Esophagus muscularis mucosa (tissue), 4 donors: ENCODE measurements at places on chromosomes 6 and 20. TPM values are rescaled to one million over a fixed set of nuclear protein-coding genes. Genes with fewer than 3 reads are reported as not detected.
A peak's percentile ranks its signal among the peaks of the same experiment; 100 is the strongest.

- no peak for DNase-seq
These were observed 280.3 kb upstream of the TCF21 start for GRCh38 chr6:133608620-133609019.

The SGK2 gene
- 0.66 TPM for total RNA-seq

GRCh38 chr20:20371681-20372080, 3.8 kb downstream of the INSM1 start:
- no peak for DNase-seq

GRCh38 chr6:2942914-2943563, 28.3 kb downstream of the SERPINB6 start:
- peak; percentile 62 for DNase-seq

- DNase-seq: no peak
These were observed 132.0 kb downstream of the CDK19 start for GRCh38 chr6:110683241-110683640.
